NCI-H345 (cell line): ENCODE measurements at places on chromosomes 12 and 14.
A peak's percentile ranks its signal among the peaks of the same experiment; 100 is the strongest.

DNA sequence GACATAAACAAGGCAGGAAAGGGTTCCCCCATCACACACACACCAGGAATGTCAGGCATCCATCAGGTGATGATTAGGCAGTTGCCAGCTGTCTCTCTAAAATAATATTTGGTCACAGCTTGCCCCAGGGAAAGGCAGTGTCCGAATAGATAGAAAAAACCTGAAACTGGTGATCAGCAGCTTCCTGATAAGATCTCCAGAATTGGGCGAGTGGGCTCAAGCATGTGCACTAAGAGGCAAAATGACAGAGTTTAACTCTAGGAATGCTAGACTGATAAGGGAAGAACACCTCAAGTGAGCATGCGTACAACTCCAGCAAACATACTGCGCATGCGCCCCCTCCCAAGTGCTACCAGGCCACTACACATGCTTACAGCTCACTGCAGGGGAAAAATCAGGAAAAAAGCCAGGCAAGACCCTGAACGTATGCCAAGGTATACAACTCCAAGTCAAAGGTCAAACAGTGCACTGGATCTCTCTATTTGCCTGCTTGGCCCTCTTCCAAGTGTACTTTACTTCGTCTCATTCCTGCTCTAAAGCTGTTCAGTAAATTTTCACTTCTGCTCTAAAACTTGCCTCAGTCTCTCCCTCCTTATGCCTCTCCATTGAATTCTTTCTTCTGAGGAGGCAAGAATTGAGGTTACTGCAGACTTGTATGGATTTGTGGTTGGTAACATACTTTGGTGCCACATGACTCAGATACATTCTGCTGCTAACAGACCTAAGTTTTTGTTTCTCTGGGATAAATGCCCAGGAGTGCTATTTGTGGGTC, 73.5 kb upstream of the VASH1 start:
- DNase-seq: no peak

- peak; percentile 47 for DNase-seq
Measured at GRCh38 chr14:91509083-91509877, 830 bp downstream of the PPP4R3A start.

- no peak for DNase-seq
Measured at GRCh38 chr12:93974252-93974651, 174.1 kb upstream of the PLXNC1 start.

DNA sequence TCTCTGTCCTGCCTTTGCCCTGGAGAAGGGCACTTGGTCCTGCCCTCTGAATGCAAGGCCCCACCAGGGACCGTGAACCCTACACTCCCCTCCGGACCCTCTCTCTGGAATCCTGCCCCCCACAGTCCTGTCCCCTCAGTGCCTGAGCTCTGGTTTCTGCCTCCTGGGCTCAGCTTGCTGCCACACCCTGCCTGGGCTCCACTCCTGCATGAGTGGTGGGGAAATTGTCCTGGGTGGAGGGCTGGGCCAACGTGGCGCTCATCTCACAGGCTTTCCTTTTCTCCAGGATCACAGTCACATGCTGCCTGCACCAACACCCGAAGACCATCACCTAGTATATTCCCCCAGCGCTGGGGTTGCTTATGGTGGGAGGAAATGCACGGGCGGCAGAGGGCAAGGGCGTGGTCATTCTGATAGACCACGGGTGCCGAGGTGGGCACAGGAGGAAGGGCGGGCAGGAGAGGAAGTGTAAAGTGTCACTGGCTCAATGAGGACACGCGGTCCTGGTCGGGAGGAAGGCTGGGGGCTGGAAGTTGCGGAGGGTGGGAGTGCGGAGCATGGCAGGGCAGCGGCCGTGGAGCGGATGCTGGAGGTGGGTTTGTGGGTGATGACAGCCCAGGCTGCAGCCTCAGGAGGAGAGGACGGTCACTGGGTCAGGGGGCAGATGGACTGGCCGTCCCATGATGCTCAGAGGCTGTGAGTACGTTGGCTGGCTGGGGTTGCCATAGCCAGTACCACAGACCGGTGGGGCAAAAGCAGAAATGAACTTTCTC, 99.5 kb downstream of the KIF26A start:
- no peak for DNase-seq

GRCh38 chr12:39574785-39575497, 44.7 kb downstream of the ABCD2 start:
- DNase-seq: no peak

- DNase-seq: no peak
Measured at GRCh38 chr14:83290447-83290846, 1756.8 kb upstream of the SEL1L start.

GRCh38 chr12:123992118-123992825, 19.3 kb downstream of the ZNF664 start:
- DNase-seq: no peak

DNA sequence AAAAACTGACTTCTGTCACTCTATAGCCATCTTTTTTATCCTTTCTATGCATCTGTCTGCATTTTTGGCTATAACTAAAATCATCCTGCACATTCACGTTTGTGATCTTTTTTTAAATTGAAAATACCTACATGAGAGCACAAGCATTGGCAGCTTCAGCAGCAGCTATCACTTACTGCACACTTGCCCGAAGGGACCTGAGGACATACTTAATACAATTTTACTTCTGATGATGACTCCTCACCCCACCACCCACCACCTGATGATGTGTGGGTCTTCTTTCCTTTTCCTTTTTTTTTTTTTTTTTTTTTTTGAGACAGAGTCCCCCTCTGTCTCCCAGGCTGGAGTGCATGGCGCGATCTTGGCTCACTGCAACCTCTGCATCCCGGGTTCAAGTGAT, 160.3 kb downstream of the PRKCH start:
- no peak for DNase-seq

GRCh38 chr12:105378911-105379310, 48.4 kb downstream of the C12orf75 start:
- DNase-seq: peak; percentile 6

DNA sequence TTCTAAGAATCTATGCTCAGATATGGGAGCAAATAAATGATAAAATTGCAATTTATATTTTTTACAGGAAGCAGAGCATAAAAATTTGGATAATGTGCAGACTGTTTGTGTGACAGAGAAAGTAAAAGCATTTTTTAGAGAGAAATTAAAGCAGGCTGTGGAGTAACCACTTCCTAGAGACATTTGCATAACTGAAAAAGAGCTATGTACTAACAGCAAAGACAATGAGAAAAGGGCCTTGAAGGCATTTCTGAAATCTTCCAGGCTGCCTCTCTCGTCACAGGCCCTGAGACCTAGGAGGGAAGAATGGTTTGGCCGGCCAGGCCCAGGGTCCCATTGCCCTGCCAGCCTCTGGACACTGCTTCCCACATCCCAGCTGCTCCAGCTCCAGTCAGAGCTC, 247.2 kb downstream of the ALX1 start:
- no peak for DNase-seq

DNA sequence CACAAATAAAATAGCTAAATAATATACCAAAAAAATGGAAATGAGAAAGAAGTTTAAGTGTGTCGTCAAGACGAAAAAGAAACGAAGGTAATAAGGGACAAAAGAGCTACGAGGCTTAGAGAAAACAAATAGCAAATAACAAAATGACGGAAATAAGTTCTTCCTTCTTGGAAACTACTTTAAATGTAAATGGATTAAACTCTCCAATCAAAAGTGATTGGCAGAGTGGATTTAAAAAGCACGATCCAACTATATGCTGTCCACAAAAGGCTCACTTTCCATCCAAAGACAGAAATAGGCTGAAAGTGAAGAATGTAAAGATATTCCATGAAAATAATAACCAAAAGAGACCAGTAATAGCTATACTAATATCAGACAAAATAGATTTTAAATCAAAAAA, 82.4 kb downstream of the DIO3 start:
- DNase-seq: no peak

DNA sequence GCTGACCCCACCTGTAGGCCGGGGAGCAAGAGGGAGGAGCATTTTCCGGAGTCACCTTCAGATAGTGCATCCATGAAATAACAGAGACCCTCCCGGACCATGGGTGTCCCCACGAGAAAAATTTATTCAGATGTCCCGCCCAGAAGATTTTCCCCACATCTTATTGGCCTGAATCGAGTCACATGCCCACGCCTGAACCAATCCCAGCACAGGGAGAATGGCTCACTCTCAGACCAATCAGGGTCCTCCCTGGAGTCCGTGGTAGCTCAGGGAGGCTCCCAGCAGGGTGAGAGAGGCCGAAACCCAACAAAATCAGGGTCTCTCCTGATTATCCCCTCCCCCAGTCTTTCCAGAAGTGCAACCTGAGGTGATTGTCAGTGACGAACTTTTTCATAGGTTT, 16.4 kb upstream of the NCOR2 start:
- no peak for DNase-seq

DNA sequence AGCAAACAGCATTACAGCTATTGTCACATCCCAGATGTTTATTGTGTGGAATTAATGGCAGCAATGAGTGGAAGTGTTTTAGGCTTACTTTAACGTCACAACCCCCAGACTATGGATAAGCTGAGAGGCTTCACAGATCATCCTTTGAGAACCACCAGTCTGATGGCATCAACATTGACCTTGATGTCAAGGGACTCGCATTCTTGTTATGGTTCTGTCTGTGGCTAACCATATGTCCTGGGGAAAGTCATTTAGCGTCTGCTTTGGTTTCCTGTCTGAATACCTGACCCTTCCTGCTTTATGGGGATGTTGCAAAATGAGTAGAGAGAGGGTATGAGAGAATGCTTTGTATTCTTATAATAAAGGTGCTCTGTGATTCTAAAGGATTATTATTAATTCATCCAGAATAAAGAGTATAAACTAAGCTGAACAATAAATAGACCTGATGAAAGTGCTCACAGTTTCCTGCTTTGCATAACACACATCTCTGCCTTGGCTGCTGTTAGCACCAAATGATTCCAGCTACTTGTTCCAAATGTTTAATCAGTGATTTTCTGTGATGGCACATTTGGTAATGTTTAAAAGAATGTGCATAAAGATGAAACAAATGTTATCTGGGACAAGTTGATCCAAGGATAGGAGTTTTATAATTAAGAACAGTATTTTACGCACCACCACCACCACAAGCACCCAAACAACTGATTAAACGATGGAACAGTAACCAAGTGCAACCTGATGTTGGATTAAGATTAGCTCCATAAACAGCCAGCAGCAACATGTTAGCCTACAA, 116.9 kb upstream of the LRIG3 start:
- DNase-seq: no peak

- no peak for DNase-seq
Measured at GRCh38 chr12:45587877-45588533, 141.5 kb upstream of the ARID2 start.

DNA sequence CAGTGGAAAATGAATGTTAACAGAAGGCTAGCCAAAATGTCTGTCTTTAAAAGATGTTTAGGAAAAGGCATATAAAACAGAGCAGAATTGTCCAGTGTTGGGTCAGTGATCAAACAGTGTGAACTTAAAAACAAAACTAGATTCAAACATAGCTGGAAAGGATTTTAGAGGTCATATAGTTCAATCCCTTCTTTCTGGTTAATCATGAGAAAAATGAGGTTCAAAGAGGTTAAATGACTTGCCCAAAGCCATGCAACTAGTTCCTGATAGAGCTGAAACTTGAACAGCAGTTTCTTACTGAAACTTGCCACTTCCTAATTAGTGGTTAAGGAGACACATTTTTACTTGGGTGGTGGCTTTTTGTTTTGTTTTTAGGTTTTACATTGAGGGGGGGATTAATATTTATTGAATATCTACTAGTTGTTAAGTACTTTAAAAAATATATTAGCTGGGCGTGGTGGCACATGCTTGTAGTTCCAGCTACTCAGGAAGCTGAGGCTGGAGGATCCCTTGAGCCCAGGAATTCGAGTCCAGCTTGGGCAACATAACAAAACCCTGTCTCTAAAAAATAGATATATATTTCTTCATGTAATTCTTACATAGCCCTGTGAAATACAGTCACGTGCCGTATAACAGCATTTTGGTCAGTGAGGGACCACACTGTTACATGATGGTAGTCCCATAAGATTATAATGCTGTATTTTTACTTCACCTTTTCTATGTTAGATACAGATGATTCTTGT, 20.4 kb downstream of the ACVR1B start:
- no peak for DNase-seq

DNA sequence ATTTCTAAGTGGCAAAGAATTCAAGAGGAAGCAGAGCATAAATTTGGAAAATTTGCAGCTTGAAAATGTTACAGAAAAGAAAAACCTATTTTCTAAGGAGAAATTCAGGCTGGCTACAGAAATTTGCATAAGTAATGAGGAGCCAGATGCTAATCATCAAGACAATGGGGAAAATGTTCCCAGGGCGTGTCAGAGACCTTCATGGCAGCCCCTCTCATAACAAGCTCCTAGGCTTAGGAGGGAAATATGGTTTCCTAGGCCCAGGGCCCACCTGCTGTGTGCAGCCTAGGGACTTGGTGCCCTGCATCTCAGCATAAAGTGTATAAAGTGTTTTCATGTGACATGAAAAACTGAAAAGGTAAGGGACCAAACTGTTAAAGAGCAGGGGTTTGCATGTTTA, 1796.3 kb upstream of the FLRT2 start:
- no peak for DNase-seq

DNA sequence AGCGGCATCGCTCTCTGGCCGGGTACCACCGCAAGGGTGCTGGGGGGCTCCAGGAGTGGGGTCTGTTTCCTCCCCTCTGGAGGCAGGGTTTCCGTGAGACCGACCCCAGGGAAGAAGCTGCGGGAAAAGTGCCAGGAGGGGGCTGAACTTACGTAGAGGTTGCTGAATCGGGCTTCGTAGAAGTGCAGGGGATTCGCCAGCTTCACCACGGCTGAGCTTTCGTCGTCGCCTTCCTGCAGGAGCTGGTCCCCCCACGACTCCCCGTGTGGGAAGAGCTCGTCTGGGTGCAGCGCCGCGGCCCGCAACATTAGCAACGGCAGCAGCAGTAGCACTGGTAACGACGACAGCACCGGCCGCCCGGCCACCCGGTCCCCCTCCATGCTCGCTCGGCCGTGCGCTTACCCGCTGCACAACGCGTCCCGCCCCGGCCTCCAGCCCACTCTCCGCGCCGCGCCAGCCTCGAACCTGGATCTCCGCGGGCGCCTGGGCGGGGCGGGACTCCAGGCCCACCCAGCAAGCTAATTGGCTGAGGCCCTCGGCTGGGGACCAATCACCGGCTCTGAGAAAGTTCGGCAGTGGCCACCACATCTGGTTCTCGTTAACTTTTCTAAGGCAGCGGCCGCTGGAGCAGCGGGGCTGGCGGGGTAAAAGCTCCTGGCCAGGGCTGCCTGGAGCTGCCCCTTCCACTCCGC, at the start of gene NID2:
TSS of gene NID2 (minus strand) at position 445 of the 692 bp plus-strand sequence. CDS start at position 380, 65 bp downstream.
- DNase-seq: peak; percentile 24

GRCh38 chr14:21631084-21631483, 3.7 kb downstream of the OR10G2 start:
- peak; percentile 79 for DNase-seq
